T-helper 2 cell treated with Interferon-gamma antibody and Interleukin-4, amounts not matched to agents 100 ng/mL and 5 ng/mL, for 36 hours (primary cell): ENCODE measurements at places on chromosomes 13 and 19. TPM values are rescaled to one million over a fixed set of nuclear protein-coding genes. Genes with fewer than 3 reads are reported as not detected.

The FUT2 gene
- total RNA-seq = not detected in 2 replicates

The CEACAM4 gene
- total RNA-seq = not detected in 2 replicates

The NCR1 gene
- not detected in 2 replicates for total RNA-seq

The KLK12 gene
- not detected in 2 replicates for total RNA-seq

The DNAAF3 gene
- total RNA-seq = 0.18 TPM in 1 of 2 replicates, not detected in the other

The MUC16 gene
- not detected in 2 replicates for total RNA-seq

The TEX26 gene
- total RNA-seq = not detected in 2 replicates

The RASIP1 gene
- total RNA-seq = 0.27 and 0.30 TPM in 2 replicates

The KASH5 gene
- total RNA-seq = 0.23 and 0.43 TPM in 2 replicates

The LAIR2 gene
- total RNA-seq = 10.4 and 13.7 TPM in 2 replicates

The ZNF136 gene
- 13.2 and 13.3 TPM in 2 replicates for total RNA-seq

The SIGLECL1 gene
- not detected in 2 replicates for total RNA-seq

The ZNF540 gene
- total RNA-seq = 0.41 and 0.64 TPM in 2 replicates

The SUPT20H gene
- total RNA-seq = 68.3 and 71.6 TPM in 2 replicates

The PROSER1 gene
- total RNA-seq = 59.4 and 68.8 TPM in 2 replicates

The HSD17B14 gene
- total RNA-seq = 0.36 and 0.59 TPM in 2 replicates

The FSTL3 gene
- total RNA-seq = 2.5 and 3.3 TPM in 2 replicates

The ETV2 gene
- 0.80 and 1.3 TPM in 2 replicates for total RNA-seq

The CYP4F2 gene
- not detected in 2 replicates for total RNA-seq

The FFAR3 gene
- 0.16 TPM in 1 of 2 replicates, not detected in the other for total RNA-seq

The ZGLP1 gene
- total RNA-seq = 2.4 and 3.7 TPM in 2 replicates

The KLK14 gene
- 0.64 and 0.80 TPM in 2 replicates for total RNA-seq

The MAB21L1 gene
- total RNA-seq = not detected in 2 replicates

The ZNF667 gene
- total RNA-seq = 0.05 TPM in 1 of 2 replicates, not detected in the other

The BCAM gene
- total RNA-seq = not detected in 2 replicates

The ASPDH gene
- total RNA-seq = not detected in 2 replicates

The LILRA5 gene
- not detected in 2 replicates for total RNA-seq

The GPR42 gene
- not detected in 2 replicates for total RNA-seq

The PALM3 gene
- 0.30 TPM in 1 of 2 replicates, not detected in the other for total RNA-seq

The NOVA2 gene
- 0.02 and 0.09 TPM in 2 replicates for total RNA-seq

The BEST2 gene
- not detected in 2 replicates for total RNA-seq

The SPTBN4 gene
- 0.20 and 0.57 TPM in 2 replicates for total RNA-seq

The CEACAM7 gene
- total RNA-seq = not detected in 2 replicates

The ZNF835 gene
- 0.11 and 0.27 TPM in 2 replicates for total RNA-seq
